ENCODE measurements at places on chromosomes 11 and 22.

DNA sequence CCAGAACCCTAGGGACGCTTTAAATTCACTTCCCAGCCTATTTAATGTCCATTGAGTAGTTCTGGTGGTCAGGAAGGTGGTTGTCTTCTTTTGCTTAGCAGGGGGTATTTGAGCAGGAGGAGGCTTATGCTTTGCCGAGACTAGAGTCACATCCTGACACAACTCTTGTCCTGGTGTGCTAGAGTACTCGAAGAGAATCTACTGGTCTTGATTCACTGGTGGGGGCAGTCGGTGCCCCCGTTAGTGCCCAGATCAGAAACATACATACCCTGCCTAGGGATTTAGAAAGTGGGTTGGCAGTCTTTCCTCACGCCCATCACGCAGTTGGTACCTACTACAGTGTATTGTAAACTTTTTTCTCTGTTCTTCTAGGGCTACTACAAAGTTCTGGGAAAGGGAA is 2.7 kb downstream of the RPL27A start:
- no peak for DNase-seq

DNA sequence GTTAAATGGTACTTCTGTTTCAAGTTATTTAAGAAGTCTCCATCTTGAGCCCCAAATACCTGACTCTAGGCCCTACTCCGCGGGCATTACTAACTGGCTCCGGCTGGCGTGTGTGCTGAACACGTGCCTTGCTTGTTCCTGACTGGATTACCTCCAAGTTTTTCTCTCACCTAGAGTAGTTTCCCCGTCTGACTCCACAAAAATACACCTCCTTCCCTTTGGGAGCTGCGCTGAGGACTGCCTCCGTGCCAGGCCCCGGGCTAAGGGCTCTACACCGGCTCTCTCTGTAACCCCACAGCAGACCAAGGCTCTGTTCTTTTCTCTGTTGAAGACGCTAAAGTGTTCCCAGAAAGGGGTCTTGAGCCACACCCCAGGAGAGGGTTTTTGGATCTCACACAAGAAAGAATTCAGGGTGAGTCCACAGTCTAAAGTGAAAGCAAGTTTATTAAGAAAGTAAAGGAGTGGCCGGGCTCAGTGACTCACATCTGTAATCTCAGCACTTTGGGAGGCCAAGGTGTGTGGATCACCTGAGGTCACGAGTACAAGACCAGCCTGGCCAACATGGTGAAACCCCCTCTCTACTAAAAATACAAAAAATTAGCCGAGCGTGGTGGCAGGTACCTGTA is 61.8 kb downstream of the ANO1 start:
- DNase-seq: no peak

GRCh38 chr11:109939166-109939810 is 153.9 kb upstream of the ZC3H12C start:
- peak; percentile 70 for DNase-seq

DNA sequence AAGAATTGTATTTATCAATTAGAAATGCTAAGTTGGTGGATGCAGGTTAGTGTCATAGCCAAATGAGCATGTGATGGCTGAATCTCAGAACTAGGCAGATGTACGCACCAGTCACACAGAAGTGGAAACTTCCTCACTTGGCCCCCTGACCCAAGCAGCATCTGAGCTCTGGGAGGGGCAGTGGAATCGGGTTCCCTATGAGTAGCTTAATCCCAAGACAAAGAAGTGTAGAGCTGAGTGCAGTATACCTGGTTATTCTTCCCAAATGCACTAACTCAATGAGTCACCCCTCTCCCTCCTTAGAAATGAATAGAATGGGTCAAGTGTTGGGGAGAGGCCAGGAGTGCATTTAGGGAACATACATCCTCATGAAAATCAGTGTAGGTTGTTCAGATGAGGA is 224.6 kb downstream of the FAT3 start:
- DNase-seq: no peak

DNA sequence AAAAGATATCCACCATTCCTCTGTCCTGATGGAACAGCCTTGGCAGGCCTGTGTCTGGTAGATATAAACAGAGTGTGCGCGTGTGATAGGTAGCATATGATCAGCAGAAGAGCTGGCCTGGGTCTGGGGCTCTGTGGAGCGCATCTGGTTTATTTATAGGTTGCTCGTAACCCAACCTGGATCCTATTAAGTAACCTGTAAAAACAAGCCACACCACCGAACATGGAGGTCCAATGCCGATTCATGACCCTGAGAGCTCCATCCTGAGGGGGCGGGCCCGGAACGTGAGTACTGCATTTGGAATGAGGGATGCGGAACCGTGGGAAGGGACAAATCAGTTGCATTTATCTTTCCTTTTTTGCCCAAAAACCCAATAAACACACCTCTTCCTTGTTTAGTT is 31.9 kb upstream of the APOL5 start:
- DNase-seq: no peak

- no peak for DNase-seq
Measured at GRCh38 chr11:128590587-128590986, 3.2 kb upstream of the ETS1 start.

- DNase-seq: no peak
Measured at GRCh38 chr11:34449013-34449412, 10.3 kb downstream of the CAT start.

- no peak for DNase-seq
Measured at GRCh38 chr11:44559207-44559939, 6.1 kb upstream of the CD82 start.

- DNase-seq: no peak
Measured at GRCh38 chr22:21652547-21653545, 10.7 kb downstream of the SDF2L1 start.

GRCh38 chr11:128968916-128969315 is 26.2 kb upstream of the TP53AIP1 start:
- no peak for DNase-seq

- peak; percentile 54 for DNase-seq
Measured at GRCh38 chr11:35526370-35526792, 965 bp upstream of the PAMR1 start.

DNA sequence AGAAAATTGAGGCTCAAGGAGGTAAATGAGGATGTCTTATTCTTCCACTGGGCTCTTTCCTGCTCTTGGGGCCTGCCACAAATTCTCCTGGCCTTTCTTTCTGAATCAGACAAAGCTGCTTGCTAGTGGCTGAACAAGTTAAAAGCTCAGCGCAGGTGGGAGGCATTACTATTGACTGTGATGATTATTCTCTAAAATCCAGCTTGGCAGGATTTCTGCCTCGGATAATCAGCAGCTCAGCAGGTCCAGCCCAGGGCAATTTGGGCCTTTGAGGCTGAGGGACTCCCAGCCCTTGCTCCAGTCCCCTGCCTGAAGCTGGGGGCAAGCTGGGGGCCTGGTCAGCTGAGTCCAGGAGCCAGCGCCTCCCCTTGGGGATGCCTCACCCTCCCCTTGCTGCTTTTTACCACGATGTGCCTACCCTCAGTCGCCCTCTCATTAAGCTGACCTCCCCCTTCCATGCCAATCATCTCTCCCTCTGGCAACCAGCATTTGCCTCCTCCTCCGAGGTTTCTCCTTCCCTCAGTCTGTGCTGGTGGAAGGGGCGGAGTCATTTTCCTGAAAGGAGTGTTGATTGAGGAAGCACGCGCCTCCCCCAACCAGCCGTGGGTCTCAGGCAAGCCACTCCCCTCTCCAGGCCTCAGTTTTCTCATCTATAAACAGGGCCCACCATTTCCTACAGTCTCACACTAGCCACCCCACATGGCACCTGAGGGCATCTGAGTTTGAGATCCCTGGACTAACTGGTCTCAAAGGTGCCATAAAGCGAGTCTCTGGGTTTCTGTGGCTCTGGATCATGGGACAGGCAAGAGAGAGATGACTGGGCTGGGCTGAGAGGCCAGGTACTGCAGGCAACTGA is 60.6 kb upstream of the PRDM11 start:
- no peak for DNase-seq

GRCh38 chr22:43789452-43789851 is 22.7 kb downstream of the EFCAB6 start:
- peak; percentile 62 for DNase-seq

GRCh38 chr11:130827451-130828377 is 88.6 kb downstream of the SNX19 start:
- peak; percentile 84 for DNase-seq

DNA sequence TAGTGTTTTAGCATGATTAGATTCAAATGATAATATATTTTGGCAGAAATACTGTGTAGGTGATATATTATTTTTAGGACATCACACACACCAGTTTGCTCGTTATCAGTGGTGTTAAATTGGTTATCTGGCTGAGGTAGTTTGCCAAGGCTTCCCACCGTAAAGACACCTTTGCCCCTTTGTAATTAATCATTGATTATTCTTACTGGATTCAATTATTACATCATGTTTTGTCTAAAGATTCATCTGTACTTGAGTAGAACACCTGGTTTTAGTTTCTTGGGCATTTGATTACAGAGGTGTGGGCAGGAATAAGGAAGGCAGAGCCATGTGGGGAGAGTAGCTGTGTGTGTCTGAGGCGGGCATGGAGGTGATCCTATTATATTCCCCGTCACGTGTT is 39.5 kb upstream of the ST14 start:
- no peak for DNase-seq

DNA sequence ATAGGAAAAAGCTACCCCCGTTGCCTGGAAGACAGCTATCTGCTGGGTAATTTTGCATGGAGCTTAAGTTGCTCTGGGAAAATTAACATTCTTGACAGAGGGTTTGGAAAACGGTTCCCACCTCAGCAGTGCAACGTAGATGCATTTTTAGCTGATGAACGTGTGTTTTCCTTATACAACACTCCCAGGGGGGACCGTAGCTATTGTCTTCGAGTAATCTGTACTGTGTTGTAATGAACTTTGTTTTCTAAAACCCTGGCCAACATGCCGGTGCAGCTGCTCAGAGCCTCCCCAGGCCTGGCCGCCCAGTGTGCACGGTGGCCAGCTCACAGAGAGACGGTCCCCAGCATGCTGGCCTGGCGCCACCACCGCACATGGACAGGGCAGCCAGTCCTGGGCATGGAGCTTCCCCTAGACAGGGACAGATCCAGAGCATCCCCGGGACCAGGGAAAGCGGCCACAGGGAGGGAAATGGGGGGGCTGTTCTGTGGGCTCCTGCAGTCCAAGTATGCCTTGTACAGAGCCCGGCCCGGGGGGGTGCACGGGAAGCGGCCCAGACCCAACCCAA is 2.2 kb downstream of the TNNT3 start:
- DNase-seq: peak; percentile 62

DNA sequence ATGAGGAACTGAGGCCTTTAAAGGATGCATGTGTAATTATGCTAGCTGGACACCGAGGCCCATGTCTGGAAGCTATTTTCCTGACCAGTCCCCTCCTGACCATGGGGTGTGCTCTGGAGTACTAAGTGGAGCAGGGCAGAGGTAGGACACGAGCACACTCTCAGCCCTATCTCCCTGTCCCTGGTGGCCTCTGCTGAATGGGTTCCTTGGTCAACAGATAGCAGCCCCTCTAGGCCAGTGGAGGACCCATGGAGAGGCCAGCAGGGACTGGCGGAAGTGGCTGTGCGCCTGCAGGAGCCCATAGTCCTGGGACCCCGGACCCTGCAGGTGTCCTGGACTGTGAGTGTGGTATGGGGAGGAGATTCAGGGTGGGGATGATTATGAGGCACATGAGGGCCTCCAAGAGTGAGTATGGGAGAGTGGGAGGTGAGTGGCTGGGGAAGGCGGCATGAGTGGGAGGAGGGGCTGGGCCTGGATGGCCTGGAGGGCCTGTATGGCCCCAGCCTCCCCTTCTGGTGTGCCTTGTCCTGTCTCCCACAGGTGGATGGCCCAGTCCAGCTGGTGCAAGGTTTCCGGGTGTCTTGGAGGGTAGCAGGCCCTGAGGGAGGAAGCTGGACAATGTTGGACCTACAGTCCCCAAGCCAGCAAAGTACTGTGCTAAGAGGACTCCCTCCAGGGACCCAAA is 9.5 kb downstream of the ROBO3 start:
- DNase-seq: no peak

- DNase-seq: no peak
Measured at GRCh38 chr11:65918211-65919140, at the start of gene C11orf68. Gene C11orf68 (minus strand): TSS chr11:65919062. CDS start chr11:65919031, 31 bp downstream.

GRCh38 chr11:106172386-106172991 is 95.0 kb downstream of the AASDHPPT start:
- DNase-seq: peak; percentile 81

- DNase-seq: no peak
Measured at GRCh38 chr11:76209973-76210930, 4.0 kb upstream of the WNT11 start.

GRCh38 chr11:45994371-45995341 is 72.2 kb downstream of the LARGE2 start:
- DNase-seq: peak; percentile 49

- no peak for DNase-seq
Measured at GRCh38 chr11:9344061-9344680, 29.8 kb upstream of the TMEM41B start.
